Pericardium fibroblast (primary cell): ENCODE measurements at places on chromosomes 11 and 22. TPM values are rescaled to one million over a fixed set of nuclear protein-coding genes. Genes with fewer than 3 reads are reported as not detected.

MRGPRX3 gene
- total RNA-seq: not detected in 2 replicates

MPPED2 gene
- not detected in 2 replicates for total RNA-seq

CARD18 gene
- not detected in 2 replicates for total RNA-seq

SLC1A2 gene
- total RNA-seq: 0.17 and 2.0 TPM in 2 replicates

VSIG10L2 gene
- under 0.01 TPM in 1 of 2 replicates, not detected in the other for total RNA-seq

MEI1 gene
- 6.7 TPM in 1 of 2 replicates, not detected in the other for total RNA-seq

SLC7A4 gene
- total RNA-seq: 0.51 and 2.7 TPM in 2 replicates

CCDC88B gene
- 0.34 and 2.7 TPM in 2 replicates for total RNA-seq

PATL1 gene
- 10.5 and 12.3 TPM in 2 replicates for total RNA-seq

MIAT gene
- total RNA-seq: 0.12 and 0.17 TPM in 2 replicates
